ENCODE measurements at places on chromosomes 7 and 10.

DNA sequence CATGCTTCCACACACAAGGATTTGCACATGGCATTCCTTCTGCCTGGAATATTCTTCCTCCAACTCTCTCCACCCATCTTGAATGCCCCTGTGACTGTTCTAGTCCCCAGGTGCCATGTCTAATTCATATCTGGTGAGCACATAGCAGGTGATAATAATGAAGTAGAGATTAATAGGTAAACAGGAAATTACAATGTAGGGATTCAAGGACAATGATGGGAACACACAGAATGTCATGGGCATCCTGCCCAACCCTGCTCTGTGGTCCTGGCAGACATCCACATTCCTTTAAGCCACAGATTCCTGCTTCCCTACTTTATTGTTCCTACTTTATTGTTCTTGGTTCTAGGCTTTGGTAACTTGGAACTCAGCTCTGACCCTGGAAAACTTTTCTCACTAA lies 115.8 kb downstream of the THSD7A start:
- peak; percentile 12 for DNase-seq

DNA sequence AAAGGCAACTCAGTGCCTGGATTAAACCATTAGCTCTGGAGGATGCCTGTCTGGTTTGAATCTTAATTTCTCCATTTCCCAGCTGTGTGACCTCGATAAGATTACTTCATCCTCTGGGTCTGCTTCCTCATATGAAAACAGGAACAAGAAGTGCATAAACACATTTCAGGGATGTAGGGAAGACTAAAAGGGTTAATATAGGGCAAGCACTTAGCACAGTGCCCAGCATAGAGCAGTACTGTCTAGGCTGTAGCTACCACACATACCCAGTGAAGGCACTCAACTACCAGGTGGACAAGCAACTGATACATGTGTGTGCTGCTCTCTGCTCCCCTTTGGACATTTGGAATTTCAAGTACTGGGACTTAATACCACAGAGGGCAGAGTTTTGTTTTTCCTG lies 85.4 kb downstream of the KCNMA1 start:
- DNase-seq = no peak

DNA sequence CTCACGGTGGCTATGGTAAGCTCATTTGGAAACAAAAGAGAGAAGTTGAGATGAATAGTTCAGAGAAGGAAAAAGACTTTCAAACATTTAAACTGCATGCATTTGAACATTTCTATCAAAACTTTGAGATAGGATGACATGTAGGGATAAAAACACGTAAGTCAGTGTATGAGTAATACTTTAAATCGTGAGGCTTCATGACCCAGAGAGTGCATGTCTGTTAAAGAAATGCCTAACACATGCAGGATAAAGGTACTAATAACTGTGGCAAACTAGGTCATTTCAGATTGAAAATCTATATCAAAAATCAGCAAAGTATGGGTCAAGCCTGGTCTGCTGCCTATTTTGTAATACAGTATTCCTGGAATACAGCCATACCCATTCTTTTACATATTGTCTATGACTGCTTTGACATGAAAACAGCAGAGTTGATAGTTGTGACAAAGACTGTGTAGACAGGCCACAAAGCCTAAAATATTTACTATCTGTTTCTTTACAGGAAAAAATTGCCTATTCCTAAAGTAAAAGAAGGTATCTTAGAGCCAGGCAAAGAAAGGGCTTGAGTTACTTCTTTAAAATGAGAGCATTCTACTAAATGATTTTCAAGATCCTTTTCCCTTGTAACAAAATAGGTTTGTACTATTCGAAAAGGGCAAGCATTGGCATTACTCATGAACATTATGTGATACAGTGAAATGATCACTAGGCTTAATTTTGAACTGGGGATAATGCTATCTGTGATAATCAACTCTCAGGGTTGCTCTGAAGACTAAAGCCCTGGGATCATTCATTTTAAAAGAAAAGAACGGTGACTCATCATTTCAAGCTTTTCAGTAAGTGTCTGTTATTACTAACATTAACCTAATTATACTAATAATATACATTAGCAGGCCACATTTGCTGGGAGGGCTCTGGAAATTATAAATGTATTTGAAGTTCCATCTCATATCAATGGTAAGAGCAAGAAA lies 185.9 kb downstream of the CRPPA start:
- DNase-seq = no peak

DNA sequence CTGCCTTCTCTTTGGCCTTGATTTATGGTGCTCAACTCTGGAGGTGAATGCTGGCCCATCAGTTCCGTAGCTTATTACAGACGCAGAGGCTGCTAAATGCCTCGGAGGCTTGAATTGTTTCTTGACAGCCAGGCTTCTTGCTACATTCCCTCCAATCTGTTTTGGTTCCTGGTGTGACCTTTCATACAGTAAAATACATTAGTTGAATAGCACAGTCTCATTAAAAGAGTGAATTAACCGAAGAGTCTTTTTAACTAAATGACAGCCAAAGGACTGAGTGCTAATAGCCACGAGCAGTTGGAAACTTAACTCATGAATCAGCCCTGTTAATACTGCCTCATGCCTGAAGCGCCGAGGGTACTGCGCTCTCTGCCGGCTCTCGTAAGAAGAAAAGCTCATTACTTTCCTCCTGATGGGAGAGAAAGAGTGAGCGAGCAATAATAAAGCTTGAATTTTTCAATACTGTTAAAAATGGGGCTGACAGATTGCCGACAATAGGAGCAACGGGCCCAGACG lies 236.4 kb upstream of the GPR26 start:
- DNase-seq = no peak

DNA sequence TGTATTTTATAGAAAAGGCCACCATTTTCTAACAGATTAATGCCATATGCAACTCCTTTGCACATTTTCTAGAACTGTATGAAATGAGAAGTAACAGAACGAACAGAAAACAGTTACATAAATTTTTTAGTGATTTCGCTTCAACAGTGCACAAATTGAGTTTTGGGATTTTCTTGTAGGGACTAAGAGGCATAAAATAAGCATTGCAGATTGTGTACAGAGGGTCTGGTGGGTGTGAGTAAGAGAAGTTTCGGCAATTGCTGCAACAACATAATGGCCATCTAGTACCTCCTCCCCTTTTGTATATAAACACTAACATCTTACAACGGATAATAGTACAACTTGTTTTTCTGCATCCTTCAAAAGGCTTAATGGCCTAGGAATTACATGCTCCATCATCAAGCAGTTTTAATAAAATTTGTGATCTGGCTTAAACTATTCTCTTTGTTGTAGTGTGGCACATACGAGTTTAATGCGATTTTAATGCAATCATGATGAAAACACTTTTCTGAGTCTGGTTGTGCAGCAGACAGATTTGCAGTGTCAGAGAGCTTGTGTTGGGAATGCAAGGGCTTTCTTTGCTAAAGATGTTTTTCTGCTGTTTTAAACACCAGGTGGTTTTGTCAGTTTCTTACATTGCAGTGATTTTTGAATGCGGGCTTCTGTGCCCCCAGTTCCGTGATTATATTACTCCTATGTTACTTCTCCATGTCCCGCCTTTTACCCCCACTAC lies 2.9 kb downstream of the GLCCI1 start:
- no peak for DNase-seq

Measured in GM04503 (cell line).